ENCODE measurements at places on chromosomes 1 and 21.

- no peak for DNase-seq
These were observed 1.1 kb downstream of the CASQ2 start for GRCh38 chr1:115767403-115767802.

- DNase-seq = no peak
These were observed 590.8 kb upstream of the PRMT6 start for GRCh38 chr1:106465666-106466065.

- DNase-seq = no peak
These were observed 29.9 kb upstream of the COL6A1 start for GRCh38 chr21:45951676-45952075.

DNA sequence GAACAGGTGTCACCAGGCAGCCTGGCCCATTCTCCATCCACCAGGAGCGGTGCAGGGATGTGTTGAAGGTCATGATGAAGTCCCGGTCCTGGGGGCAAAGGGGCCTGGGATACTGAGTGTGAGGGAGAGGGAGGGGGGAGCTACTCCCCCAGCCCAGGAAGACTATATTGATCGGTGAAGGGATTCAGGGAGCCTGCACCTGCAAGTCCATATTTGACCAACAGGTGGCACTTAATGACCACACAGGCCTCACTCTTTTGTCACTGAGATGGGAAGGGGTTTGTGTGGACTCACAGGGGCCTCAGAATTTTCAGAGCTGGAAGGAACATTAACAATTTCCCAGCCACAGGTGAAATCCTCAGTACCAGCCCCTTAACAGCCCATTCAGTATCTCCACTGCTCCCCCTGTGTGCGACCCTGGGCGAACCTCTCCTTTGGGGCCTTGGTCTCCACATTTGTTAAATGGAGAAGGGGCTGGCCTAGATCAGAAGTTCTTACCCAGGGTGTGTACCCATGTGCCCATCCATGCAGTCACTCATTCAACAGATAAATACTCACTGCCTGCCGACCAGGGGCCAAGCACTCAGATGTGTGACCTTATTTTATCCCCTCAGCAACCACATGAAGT lies 55.6 kb downstream of the NKAIN1 start:
- DNase-seq = no peak

- no peak for DNase-seq
These were observed 33.3 kb upstream of the CNTN2 start for GRCh38 chr1:205009670-205010069.

DNA sequence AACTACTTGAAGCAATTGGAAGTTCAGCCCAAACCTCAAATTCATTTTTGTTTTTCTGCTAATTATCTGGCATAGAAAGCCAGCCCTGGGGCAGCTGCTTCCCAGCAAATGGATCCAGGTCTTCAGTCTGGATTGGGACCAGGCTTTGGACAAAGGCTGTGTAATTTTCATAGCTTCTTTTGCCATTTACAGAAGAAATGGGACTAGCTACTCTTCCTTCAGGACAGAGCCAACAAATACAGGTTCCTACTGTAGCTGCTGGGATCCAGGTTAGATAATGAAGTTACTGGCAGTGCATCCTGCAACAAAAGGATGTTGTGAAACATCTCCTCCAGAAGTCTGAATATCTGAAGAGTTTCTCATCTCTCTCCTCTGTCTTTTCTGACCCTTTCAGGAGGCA lies 171.5 kb upstream of the CAMK1G start:
- no peak for DNase-seq

DNA sequence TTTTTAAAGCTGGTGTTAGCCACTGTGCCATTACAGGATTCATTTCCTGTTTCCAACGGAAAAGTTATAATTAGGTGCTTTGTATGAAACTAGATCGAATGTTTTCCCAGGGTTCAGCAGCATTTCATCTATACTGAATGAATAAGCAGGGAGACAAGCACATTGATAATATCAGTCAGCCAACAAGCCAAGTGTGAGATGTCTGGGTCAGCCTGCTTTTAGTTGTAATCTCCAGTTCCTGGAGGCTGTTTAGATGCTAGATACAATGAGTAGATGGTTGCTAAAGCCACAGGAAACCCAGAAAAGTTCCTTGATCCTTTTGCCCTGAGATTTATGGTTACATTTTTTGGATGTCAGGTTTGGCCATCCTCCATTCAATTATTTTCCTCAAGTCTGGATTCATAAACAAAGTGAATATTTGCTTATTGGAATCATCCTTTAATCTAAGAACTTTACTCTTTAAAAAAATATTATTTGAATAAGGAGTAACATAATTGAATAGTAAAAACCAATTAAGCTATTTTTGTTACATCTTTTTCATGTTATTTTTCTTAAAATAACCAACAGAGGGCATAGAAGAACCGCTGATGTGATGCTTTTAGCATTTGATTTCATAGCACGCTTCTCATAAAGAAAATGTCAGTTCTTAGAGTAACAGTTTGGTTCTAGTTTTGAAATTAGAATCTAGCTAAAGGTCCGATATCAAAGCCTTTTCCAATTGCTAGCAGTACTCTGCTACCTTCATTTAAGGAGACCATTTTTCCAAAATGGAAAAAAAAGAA lies 76.6 kb downstream of the HSPA13 start:
- no peak for DNase-seq

GRCh38 chr1:59340411-59341307 lies 43.8 kb downstream of the FGGY start:
- DNase-seq = no peak

GRCh38 chr1:80706526-80706925 lies 1094.2 kb upstream of the ADGRL2 start:
- no peak for DNase-seq

- no peak for DNase-seq
These were observed 38.7 kb downstream of the MAPKAPK2 start for GRCh38 chr1:206723462-206723804.

- DNase-seq = no peak
These were observed 84.8 kb downstream of the KCND3 start for GRCh38 chr1:111904478-111905218.

DNA sequence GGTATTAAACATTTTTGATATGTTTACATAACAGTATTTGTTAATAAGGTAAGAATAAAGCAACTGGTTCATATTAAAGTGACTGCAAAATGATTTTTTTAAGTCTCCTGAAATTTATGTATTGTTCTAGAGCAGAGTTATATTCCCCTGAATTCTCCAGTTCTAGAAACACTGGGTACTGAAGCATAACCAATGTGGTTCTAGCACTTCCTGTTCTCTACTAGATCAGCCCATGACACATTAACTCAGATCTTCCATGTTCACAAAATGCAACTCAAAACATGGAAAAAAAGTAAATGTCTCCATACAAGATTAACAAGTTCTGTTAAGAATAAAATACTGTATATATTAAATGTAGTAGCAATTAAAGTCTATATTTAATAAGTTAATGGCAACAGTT lies 3.9 kb downstream of the NEGR1 start:
- no peak for DNase-seq

- DNase-seq = no peak
These were observed 141.8 kb downstream of the DISC1 start for GRCh38 chr1:231768416-231768815.

DNA sequence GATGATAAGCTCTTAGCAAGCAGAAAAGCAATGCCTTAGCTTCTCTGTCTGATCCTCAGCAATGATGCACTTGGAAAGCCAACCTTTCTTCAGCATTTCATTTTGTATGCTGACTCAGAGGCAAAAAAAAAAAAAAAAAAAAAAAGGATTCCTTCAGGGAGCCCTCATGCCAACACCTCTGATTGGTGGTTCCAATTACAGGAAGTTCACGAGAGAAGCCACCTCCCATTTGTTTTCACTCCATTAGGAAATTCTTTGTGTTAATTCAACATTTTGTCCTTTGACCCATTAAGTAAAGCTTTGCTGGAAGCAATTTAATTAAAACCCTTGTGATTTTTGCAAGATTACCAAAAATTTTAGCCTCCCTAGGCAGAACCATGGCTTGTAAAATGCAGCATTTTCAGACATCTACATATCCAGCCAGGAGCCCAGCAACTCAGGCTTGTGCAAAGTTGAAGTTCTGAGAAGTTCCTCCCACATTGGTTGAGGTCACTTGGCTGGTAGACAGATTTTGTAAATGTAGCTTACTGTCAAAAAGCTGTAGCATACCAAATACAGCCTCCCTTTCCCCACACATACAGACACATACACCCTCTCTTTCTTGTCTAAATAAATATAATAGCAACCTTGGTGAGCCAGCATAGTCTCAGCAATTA lies 27.1 kb upstream of the VTCN1 start:
- no peak for DNase-seq

DNA sequence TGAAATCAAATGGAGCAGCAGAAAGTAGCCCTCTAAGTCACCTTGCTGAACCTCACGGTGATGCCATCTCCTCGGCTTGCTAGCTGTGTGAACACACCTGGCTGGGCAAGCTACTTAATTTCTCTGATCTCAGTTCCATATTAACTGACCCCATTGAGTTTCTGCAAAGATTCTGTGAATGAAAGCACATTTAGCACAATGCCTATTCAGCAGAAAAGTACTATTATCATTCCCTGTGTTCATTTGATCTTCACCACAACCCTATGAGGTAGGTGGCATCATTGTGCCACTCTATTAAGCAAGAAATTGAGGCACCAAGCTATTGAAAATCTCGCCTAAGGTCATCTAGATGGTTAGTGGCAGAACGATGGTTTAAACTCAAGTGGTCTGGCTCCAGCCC lies 130.1 kb upstream of the HOOK1 start:
- DNase-seq = no peak

GRCh38 chr1:236067854-236068454 lies 3.1 kb upstream of the NID1 start:
- DNase-seq = no peak

GRCh38 chr1:50132347-50132894 lies 23.7 kb downstream of the ELAVL4 start:
- DNase-seq = no peak

GRCh38 chr21:34548781-34549376 lies 36.9 kb upstream of the KCNE1 start:
- DNase-seq = no peak

GRCh38 chr1:232249861-232250777 lies 379.8 kb downstream of the SIPA1L2 start:
- DNase-seq = no peak

DNA sequence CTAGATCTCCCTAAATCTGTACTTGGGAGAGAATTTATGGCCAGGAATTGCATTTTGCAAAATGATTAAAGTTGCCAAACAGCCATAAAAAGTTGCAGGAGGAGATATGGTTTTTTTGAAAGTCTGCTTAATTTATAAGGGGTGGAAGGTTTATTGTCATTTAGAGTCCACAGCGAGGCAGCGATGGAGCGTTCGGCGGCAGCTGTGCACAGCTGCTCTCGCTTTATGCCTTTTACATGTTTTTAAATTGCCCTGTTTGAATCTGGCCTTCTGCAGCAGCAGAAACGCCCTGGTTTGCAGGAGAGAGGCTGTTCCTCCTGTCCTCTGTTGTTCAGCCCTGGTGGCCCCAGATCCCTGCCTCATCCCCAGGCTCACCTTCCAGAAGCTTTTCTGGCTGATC lies 144.9 kb upstream of the POU3F1 start:
- DNase-seq = no peak

DNA sequence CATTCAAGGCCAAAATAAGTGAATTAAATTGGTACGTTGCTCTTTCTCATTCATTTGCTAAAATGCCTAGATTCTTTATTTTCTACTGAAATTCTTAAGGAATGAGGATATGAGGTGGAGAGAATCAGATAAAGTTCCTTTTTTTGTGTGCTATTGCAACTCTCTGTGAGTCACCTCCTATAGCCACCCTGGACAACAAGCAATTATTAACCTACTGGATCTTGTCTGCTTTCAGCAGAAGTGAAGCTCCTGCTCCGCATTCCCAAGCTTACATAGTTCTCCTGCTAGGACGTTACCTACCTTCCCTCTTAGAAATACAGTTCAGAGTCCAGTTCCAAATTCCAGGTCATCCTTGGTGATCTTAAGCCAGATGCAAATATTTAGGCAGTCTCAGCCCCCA lies 4.8 kb upstream of the KCNJ6 start:
- DNase-seq = no peak

DNA sequence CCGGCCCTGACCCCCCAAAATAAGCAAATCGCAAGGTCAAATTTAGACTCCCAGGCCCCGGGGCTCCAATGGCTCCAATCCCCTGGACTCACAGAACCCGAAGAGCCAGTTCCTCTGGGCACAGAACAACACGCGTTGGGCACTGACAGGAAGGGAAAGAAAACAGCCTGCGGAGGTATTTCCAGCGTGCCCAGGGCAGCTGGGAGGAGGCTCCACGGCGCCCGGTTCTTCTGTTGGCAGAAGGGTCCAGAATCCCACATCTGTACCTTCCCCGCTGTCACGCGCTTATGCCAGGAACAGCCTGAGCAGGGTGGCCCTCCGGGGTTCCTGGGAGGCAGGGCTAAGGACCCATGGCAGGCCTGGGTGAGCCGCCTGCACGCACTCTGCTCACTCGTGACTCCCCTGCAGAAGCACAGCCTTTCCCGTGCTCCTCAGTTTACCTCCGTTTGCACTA lies 85.5 kb downstream of the RIPK4 start:
- DNase-seq = no peak

- no peak for DNase-seq
These were observed 10.9 kb upstream of the CAMTA1 start for GRCh38 chr1:6774381-6774780.

- DNase-seq = no peak
These were observed 2.3 kb upstream of the PLA2G2A start for GRCh38 chr1:19981507-19982312.

- DNase-seq = no peak
These were observed 34.2 kb downstream of the OR6Y1 start for GRCh38 chr1:158520021-158520420.
